ENCODE measurements at places on chromosomes 4 and X.

DNA sequence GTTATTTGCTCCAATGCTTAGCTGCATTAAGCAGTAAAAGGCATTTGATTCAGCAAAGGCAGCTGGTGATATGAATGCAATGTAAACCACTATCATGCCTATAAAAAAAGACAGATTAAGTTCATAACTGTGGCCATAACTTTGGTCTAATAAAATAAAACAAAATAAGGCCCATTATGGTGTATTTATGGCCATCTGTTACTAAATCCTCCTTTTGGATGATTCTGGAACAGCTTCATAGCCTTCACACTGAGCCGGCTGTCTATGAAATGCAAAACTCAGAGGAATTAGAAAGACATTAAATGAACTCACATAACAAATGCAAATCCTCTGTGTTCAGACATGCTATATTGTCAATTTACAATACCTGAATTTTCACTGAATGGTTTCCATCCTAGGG is 223.7 kb upstream of the FAT4 start:
- DNase-seq, result no peak

DNA sequence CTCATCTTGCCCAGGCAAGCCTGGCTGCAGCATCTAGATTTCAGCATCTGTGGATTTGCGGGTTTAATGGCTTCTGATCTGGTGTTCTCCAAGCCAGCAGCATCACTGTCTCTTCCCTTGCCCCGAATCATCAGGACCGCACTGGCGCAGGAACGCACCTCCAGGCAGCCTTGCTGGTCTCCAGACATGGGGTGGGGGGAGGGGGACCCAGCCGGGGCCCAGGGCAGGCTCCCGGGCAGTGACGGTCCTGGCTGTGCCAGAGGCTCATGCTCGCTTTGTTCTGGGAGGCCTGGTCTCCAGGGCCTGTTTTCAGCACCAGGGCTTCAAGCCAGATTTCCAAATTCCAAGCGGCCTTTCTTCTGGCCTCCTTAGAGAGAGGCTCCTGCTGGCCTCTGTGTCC is 4.9 kb downstream of the CFAP99 start:
- no peak for DNase-seq

DNA sequence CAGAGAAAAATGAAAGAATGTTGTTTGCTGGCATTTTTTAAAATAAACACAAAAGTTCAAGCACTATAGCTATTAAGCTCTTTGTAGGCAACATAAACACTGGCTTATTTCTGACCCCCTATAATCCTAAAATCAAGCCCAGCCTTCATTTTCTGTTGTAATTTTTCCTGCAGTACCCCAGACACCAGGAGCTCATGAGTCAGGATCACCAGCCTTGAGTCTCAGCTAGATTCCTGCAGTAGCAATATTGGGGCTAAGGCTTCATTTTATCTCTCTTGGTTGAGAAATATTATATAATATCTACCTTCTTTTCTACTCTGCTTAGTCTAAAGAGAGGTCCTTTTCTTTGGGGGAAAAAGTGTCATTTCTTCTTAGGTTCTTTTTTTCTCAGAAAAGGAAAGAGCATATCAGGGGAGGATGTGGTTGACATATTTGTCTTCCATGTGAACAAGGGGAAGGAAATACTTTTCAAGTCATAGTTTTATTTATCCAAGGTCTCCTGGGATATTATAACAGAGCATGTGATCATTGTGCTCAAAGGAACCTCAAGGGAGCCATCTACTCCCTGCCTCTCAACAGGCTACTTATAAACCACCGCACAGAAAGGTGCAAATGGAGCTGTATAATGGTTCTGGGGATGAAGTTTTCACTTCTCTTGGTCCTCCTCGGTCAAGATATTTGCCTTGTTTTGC is 678.3 kb upstream of the NR3C2 start:
- no peak for DNase-seq

- no peak for DNase-seq
Observed at GRCh38 chrX:38095971-38096529, 89.7 kb downstream of the SYTL5 start.

GRCh38 chr4:138833974-138834373 is 181.6 kb upstream of the NOCT start:
- no peak for DNase-seq

- no peak for DNase-seq
Observed at GRCh38 chr4:155974476-155974749, 20.7 kb upstream of the CTSO start.

GRCh38 chrX:41875142-41875541 is 48.2 kb downstream of the CASK start:
- no peak for DNase-seq

GRCh38 chr4:66123190-66123589 is 452.9 kb upstream of the EPHA5 start:
- no peak for DNase-seq

GRCh38 chr4:110196871-110197528 is 1.4 kb downstream of the ELOVL6 start:
- DNase-seq, result peak; percentile 23

- peak; percentile 72 for DNase-seq
Observed at GRCh38 chrX:47523297-47523696, 37.7 kb upstream of the ARAF start.

GRCh38 chrX:154751203-154751668 is 359 bp upstream of the GAB3 start:
- no peak for DNase-seq

DNA sequence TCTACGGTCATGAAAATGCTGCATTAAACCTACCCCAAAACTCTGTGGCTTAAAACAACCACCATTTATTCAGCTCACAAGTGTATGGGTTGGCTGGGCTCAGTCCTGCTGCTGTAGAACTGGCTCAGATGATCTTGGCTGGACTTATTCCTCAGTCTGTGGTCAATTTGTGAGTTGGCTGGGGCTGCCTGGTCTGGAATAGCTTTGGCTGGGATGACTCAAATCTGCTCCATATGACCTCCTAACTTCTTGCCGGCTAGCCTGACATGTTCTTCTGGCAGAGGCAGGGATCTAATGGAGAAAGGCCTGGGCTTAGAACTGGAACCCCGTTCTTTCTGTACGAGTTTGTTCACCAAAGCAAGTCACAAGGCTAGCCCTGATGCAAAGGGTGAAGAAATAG is 71.7 kb downstream of the CFAP299 start:
- DNase-seq, result no peak
